ENCODE measurements at places on chromosomes 12 and 14. TPM values are rescaled to one million over a fixed set of nuclear protein-coding genes. Genes with fewer than 3 reads are reported as not detected.

- DNase-seq = no peak
Observed at GRCh38 chr14:104218361-104219180, 80.2 kb downstream of the KIF26A start.

GRCh38 chr12:92537290-92537960 lies 165.4 kb upstream of the PLEKHG7 start:
- no peak for DNase-seq

GRCh38 chr12:119631930-119632678 lies 35.8 kb upstream of the PRKAB1 start:
- no peak for DNase-seq

GRCh38 chr14:103123634-103124500 lies 606 bp downstream of the TNFAIP2 start:
- no peak for DNase-seq

- no peak for DNase-seq
Observed at GRCh38 chr12:44852483-44852882, 23.6 kb downstream of the NELL2 start.

DNA sequence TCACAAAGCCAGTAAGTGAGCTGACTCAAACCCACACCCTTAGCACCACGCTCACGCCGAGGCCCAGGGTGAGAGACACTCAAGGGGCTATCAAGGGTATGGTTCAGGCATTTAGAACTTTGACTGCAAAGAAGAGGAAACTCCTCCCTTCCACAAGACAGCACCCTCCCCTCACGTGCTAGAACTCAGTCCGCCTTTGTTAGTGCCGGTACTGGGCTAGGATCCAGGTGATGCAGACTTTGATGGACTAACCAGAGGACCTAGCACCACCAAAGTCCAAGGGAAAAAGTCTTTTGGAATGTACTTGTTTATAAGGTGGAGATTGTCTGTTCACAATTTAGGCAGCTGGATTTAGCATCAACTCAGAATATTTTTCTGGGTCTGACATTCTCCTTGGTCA lies 33.7 kb downstream of the VWF start:
- no peak for DNase-seq

DNA sequence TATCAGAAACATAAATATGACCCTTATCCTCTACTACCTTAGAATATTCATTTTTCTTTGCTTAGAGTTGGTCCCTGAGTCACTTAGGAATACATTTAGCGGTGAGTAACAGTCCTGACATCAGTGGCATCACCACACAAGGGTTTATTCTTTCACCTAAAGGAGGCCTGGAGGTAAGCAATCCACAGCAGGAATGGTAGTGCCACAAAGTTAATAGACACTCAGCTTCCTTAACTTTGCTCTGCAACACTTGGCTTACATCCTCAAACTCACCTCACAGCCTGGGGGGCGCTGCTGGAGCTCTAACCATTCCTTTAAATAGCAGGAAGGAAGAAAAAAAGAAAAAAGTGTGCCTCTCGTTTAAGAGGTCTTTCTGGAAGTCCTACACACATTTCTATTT lies 29.1 kb downstream of the BBOF1 start:
- DNase-seq = no peak

- DNase-seq = no peak
Observed at GRCh38 chr12:66851134-66851533, 172.3 kb upstream of the GRIP1 start.

GRCh38 chr14:101709962-101710931 lies 51.3 kb upstream of the PPP2R5C start:
- no peak for DNase-seq

DNA sequence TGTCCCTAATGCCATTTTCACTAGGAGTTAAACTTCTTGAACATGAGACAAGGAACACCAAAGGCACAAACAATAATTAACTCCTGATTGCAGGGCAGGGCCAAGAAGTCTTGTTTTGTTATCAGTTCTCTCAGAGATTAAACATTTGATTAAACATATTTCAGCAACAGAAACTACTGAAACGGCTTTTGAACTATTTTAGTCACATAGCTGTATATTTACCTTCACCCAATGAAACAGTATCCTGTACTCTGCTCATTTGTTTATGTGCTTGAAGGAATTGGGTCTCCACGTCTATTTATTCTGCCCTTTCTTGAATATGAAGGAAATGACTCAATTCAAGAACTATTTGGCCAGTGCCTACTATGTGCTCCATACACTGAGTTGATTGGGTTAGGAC lies 51.3 kb upstream of the PTCSC3 start:
- no peak for DNase-seq

DNA sequence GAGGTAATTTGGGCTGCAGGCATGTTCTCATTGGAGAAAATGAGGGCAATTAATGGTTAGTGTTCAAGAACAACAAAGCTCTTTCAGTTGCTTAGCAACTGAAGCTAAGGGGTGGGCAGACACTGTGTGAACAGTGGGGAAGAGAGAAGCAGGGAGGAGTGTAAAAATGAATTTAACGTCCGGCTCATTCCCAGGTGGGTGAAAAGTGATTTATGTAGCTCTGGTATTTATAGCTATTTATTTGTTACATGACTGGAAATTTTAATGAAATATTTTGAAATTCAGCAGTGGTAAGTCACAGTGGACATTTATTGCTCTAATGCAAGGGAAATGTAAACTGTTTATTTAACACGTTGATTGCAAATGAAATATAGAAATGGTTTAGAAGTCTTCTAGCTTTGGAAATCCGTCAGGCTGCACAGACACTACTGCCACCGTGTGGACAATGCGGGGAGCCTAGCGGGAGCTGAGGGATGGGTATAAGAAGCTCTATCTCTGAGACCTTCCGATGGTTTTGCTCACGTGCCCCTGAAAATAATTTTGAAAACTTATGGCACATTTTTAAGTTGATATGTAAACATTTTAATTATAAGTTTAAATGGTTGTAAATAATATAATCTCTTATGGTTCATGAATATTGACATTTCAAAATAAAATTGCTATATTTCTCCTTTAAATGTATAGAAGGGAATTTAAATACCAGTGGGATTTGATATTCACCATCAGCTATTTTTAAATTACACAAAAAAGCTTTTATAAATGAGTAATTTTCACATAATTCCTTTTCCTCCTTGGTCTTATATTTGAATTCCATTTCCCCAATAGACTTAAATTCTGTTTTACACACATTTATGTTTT lies 54.4 kb downstream of the E2F7 start:
- no peak for DNase-seq

- DNase-seq = no peak
Observed at GRCh38 chr12:39420043-39420442, 22.9 kb downstream of the KIF21A start.

DNA sequence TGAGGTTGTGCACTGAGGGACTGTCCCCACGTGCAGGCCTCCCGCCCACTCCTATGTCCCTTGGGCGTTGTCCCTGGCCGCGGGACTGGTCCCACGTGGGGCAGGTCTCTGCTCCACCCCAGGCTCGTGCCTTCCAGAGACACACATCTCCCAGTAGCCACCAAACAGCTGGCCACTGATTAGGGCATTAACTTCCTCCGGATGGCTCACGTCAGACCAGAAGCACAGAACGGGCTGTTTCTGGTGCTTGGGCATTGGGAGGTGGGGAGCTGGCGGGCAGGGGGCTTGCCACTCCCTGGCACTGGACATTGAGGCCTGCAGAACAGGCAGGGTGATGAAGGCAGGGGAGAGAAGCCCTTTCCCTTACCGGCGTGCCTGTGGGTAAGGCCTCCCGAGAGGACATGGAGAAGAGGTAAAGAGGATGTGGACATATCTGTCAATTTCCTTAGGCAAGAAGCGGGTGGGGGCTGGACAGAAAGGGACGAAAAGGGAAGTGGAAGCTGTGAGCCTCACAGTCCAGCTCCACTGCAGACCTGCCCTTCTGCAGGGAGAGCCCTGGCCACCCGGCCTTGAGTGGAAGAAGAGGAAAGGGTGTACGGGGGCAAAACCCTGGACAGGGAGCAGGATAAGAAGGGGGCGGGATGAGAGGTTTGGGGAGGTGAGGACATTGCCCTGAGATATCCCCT lies 101.2 kb downstream of the NINJ2 start:
- no peak for DNase-seq

DNA sequence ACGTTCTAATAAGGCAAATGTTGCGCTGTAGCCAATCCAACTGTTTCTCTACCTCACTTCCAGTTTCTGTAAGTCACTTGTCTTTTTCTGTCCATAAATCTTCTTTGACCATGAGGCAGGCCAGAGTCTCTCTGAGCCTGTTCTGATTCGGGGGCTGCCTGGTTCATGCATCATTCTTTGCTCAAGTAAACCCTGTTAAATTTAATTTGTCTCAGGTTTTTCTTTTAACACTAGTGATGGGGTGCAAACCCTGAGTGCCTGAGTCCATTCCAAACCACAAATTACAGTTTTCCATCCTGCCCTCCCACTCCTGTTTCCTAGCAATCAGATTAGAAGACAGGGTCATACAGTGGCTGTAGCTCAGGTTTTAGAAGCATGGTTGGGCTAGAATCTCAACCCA lies 41.9 kb downstream of the VWF start:
- DNase-seq = no peak

DNA sequence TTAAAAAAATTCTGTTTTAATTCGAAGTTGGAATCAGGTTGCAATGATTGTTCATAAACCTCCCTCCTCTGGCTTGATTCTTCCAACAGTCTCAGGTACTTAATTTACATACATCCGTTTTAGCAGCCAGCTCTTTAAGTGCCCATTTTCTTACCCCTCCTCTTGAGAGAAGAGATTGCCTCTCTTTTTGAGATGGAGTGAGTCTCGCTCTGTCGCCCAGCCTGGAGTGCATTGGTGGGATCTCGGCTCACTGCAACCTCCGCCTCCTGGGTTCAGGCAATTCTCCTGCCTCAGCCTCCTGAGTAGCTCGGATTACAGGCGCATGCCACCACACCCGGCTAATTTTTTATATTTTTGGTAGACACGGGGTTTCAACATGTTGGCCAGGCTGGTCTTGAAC lies 146.4 kb upstream of the AMIGO2 start:
- DNase-seq = no peak

DNA sequence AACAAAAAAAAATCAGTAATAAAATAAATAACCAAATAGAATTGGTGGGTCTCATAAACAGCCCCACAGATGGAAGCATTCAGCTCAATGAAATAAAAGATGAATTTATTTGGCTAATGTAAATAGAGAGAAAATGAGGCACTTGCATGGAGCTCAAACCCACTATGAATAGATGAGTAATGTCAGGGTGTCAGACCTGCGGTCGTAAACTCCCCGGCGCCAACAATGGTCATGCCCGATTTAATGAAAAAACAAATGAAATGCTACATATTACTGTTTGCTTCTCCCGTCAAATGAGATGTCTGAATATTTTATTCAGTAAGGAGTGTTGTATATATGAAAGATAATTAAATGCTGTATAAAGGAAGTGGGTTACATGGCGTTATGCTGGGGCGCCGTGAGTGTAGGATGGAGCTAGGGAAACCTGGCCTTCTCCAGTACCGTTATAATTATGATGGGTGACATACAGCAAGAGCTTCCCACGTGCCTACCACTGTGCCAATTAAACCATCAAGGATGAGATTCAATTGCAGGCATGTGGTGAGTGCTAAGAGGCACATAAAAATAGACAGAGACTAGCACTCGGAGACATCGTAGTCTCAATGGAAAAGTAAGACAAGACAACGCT lies 648.1 kb downstream of the BCL11B start:
- no peak for DNase-seq

DNA sequence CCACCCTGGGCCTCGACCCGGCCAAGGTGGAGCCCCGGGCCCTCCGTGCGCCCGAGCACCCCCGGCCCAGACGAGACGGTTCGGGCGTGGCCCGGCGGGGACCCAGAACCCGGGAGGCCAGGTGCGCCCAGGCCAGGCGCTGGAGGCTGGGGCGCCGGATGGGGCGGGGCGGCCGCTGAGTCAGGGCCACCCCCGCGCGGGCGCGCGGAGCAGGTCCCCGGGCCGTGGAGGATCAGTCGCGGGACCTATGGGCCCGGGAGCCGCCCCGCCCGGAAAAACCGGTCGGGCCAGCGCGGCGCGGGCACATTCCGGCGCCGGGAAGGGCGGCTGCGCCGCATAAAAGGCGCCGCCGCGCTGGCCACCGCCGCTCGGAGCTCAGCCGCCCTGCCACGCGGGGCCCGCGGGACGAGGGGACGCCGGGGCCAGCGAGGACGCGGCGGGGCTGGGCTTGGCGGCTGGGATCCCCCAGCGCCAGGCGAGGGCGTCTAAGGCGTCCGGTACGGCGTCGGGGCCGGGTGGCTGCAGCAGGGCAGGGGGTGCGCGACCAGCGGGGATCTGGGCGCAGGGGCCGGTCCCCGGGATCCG lies 21.5 kb upstream of the KIF26A start:
- peak; percentile 45 for DNase-seq

- DNase-seq = no peak
Observed at GRCh38 chr12:32647275-32647674, 31.8 kb upstream of the DNM1L start.

GRCh38 chr12:108806346-108806745 lies 51.0 kb downstream of the SSH1 start:
- DNase-seq = no peak

DNA sequence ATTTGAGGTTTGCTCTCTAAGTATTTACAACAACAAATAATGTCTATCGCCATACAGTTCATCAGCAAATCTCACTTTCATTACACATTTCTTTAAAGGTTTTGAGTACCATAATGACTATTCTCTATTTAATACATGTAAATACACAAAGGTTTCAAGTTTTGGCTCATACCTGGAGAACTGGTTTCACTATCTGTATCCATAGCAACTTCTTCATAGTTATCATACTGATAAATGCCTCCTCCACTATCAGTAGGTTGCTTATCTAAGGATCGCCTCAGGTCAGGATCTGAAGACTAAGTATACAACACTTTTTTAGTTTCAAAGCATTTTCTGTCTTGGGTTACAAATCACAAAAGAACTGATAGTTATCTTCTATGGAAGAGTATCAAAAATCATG lies 21.4 kb downstream of the ZFC3H1 start:
- DNase-seq = no peak

DNA sequence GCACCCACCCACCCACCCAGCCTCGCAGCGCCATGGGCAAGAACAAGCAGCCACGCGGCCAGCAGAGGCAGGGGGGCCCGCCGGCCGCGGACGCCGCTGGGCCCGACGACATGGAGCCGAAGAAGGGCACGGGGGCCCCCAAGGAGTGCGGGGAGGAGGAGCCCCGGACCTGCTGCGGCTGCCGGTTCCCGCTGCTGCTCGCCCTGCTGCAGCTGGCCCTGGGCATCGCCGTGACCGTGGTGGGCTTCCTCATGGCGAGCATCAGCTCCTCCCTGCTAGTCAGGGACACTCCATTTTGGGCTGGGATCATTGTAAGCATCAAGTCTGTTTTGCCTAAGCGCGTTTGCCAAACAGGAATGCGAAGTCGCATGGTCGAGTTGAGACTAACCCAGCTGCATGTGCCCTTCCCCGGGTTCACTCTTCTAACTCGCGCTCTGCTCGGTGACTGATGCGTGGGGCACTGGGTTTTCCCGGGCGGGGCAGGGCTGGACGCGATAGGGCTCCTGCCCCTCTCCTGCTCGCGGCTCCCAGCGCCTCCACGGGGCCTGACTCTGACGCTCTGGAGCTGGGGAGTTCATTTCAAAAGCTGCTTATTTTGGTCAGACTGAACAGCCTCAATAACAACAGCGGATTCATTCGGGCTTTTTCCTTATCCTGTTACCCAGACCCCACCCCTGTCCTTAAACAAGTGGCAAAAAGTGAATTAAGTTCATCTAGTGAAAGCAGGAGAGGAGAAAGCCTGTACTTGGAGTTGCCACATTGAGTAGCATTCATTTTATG lies 458 bp downstream of the SSPN start:
- DNase-seq = peak; percentile 79

GRCh38 chr12:49068879-49069506 lies 786 bp downstream of the RHEBL1 start:
- DNase-seq = no peak

The KRT6C gene
- total RNA-seq = not detected

The MRPL52 gene
- 6.6 TPM for total RNA-seq

The ERP27 gene
- total RNA-seq = not detected

The WASHC4 gene
- total RNA-seq = 22.8 TPM

The KRT6B gene
- total RNA-seq = 0.32 TPM
